IMR-90 (cell line): ENCODE measurements at places on chromosomes 5 and 9. TPM values are rescaled to one million over a fixed set of nuclear protein-coding genes. Genes with fewer than 3 reads are reported as not detected.

DNA sequence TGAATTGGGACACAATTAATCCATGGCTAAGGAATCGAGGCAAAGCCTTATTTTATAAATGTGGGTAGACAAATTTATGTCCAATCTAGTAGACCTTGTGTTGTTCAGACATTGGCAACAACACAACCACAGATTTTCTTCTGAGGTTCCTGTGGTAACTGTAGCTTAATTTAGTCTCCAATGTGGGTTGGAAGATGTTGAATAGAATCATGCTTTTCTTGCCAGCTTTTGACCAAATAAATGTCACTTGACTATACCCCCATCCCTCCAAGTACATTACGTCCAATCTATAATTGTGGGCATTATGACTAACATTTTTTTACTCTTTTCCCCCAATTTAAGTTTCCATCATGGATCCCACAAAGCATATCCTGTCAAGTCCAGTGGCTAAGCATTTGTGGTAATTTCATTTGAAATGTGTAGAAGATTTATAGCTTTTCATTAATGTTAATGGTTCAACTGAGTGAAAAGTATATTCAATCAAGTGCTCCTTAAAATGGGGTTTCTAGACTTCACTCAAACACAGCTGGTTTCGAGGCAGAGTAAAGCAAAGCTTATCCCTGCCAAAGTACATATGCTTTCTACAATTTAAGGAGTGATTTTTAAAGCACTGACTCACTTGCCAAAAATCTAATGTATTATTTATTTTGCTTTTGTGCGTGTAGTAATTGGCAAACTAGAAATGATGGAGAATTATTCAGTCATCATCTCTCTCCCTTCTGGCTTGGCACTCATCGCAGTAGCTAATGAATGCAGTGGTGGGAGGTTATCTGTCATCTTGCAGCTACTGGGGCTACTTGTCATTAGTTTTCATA is 141.8 kb downstream of the FAM174A start:
- no peaks in the 10 kb centered on the region; the same call in 1 of the 2 replicates for H3K4me1 ChIP-seq
- no peaks in the 10 kb centered on the region for H3K27me3 ChIP-seq
- H3K4me3 ChIP-seq: no peak overlapping the region
- DNase-seq: peak; percentile 44
- no peaks in the 10 kb centered on the region for H3K36me3 ChIP-seq

Gene PRDM9
- not detected in 2 replicates for total RNA-seq

GRCh38 chr5:122877518-122877917 is 32.1 kb downstream of the SNX24 start:
- DNase-seq: no peak
- no peak overlapping the region for H3K4me3 ChIP-seq
- H3K27me3 ChIP-seq: no peaks in the 10 kb centered on the region
- H3K36me3 ChIP-seq: no peaks in the 10 kb centered on the region

Gene AFAP1L1
- total RNA-seq: 5.3 and 5.7 TPM in 2 replicates

Gene OTP
- not detected in 2 replicates for total RNA-seq

DNA sequence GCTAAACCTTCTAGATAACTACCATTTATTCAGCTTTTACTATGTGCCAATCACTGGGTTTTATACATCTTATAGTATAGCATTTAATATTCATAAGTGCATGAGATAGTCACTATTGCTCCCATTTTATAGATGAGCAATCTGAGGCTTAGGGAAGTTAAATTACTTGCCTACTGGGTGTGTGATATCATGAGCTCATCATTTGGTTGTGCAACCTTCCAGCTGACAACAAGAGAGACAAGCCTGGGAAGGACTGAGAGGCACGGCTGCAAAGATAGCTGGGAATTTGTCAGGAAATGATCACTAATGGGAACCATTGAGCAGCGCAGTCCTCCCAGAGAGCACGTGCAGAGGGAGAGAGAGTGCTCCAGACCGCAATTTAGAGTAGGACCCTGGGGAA is 481.6 kb upstream of the KIF2A start:
- H3K27ac ChIP-seq: no peak overlapping the region
- H3K4me1 ChIP-seq: no peaks in the 10 kb centered on the region
- DNase-seq: no peak
- H3K27me3 ChIP-seq: no peaks in the 10 kb centered on the region; the same call in 1 of the 2 replicates
- no peaks in the 10 kb centered on the region for H3K36me3 ChIP-seq

GRCh38 chr9:115416299-115416698 is 298.3 kb upstream of the TNC start:
- DNase-seq: no peak
- H3K27me3 ChIP-seq: no peaks in the 10 kb centered on the region
- H3K4me3 ChIP-seq: no peak overlapping the region
- peaks cover 7% of the 10 kb centered on the region for H3K4me1 ChIP-seq
- H3K36me3 ChIP-seq: no peaks in the 10 kb centered on the region

Gene PDE6A
- not detected in 2 replicates for total RNA-seq

DNA sequence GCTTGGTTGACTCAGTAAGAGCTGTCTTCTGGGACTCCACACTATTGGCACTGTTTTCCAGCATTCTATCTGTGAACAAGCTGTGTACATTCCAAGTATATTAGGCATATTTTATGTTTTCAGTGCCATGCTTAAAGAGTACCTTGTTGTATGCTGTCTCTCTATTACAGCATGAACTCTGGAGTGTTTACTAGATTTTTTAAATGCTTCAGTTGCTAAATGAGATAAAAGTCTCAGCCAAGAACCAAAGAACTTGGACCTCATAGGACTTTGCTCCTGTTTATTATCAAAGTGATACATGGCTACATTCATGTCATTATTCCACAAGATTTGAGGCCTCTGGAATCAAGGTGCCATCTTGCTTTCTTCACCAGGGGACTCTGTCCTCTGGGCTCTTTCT is 167.2 kb downstream of the C9orf152 start:
- DNase-seq: peak; percentile 90
- H3K36me3 ChIP-seq: no peaks in the 10 kb centered on the region
- no peak overlapping the region for H3K4me3 ChIP-seq
- no peak overlapping the region; the same call in 1 of the 2 replicates for H3K27ac ChIP-seq
- H3K27me3 ChIP-seq: no peaks in the 10 kb centered on the region
- H3K4me1 ChIP-seq: peaks cover 8% of the 10 kb centered on the region

GRCh38 chr5:164020116-164020515 is 514.7 kb downstream of the MAT2B start:
- H3K4me1 ChIP-seq: no peaks in the 10 kb centered on the region
- H3K27me3 ChIP-seq: no peaks in the 10 kb centered on the region
- no peak for DNase-seq
- no peaks in the 10 kb centered on the region for H3K36me3 ChIP-seq
- no peak overlapping the region for H3K27ac ChIP-seq
- H3K4me3 ChIP-seq: no peak overlapping the region

DNA sequence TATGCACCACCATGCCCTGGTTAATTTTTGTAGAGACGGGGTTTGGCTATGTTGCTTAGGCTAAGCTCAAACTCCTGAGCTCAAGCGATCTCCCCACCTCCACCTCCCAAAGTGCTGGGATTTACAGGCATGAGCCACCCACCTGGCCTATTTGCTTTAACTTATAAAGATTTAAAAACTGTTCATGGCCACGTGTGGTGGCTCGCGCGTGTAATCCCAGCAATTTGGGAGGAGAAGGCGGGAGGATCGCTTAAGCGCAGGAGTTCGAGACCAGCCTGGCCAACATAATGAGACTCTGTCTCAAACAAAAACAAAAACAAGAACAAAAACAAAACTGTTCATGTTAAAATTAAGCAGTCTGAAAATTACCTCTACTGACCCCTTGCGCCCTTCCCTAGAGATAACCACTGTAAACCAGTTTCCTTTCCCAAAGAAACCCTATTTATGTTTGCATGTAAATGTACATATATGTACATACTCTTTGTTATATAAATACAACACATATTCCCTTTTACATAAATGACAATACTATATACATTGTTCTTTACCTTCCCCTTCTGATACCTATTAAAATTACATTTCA is 1.5 kb downstream of the AK6 start:
- H3K4me1 ChIP-seq: no peaks in the 10 kb centered on the region; the same call in 1 of the 2 replicates
- H3K4me3 ChIP-seq: no peak overlapping the region
- no peaks in the 10 kb centered on the region for H3K27me3 ChIP-seq

Gene ARL14EPL
- not detected in 2 replicates for total RNA-seq

Gene CDH9
- total RNA-seq: not detected in 2 replicates

Gene MZB1
- not detected in 2 replicates for total RNA-seq

Gene LRRC70
- total RNA-seq: 0.36 and 0.83 TPM in 2 replicates

- no peaks in the 10 kb centered on the region for H3K36me3 ChIP-seq
- H3K4me3 ChIP-seq: no peak overlapping the region
- H3K4me1 ChIP-seq: peaks cover 10% of the 10 kb centered on the region
- H3K27me3 ChIP-seq: no peaks in the 10 kb centered on the region
- no peak for DNase-seq
These were observed 120.5 kb downstream of the FEM1C start for GRCh38 chr5:115424030-115424429.

Gene P4HA2
- 190 and 225 TPM in 2 replicates for total RNA-seq

Gene LIFR
- 10.4 and 13.9 TPM in 2 replicates for total RNA-seq

GRCh38 chr9:130447193-130447816 is 2.5 kb downstream of the ASS1 start:
- no peaks in the 10 kb centered on the region for H3K36me3 ChIP-seq
- no peak for DNase-seq
- no peak overlapping the region for H3K4me3 ChIP-seq
- peaks cover 41% of the 10 kb centered on the region for H3K4me1 ChIP-seq
- peak overlapping the region; percentile 81; the same call in 1 of the 2 replicates for H3K27ac ChIP-seq
